Dorsolateral prefrontal cortex (tissue), 122 donors: ENCODE measurements at places on chromosomes 13 and 19. TPM values are rescaled to one million over a fixed set of nuclear protein-coding genes. Genes with fewer than 3 reads are reported as not detected.

- no peak for DNase-seq
Measured at GRCh38 chr19:40461669-40462221, 3.8 kb downstream of the BLVRB start.

DNA sequence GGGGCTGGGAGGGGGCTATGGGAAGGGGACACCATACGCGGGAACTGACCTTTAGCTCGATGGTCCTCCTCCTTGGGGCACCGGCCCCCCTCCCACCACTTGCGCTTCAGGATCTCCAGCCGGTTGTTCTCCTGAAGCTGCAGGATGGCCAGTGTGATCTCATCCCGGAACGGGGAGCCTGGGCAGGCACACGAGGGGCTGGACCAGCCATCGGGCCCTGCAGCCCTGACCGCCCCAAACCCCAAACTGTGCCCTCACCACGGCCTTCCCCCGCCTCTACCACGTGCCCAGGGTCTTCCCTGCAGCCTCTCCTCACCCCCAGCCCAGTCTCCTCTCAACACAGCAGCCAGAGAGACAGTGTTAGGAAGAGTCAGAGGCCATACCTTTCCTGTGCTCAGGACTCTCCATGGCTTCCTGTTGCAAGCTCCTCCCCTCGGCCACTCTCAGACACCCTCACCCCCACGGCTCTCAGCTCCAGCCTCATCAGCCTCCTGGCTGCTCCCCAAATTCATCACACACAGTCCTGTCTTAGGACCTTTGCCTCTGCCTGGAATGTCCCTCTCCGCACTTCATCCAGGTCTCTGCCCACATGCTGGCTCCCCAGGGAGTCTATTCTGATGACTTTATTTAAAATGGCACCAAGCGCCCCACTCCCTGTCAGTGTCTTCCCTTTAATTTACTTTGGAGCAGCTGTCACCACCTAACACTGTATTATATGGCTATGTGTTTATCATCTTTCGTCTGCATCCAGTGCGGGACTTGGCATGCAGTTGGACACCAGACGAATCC lies 9.7 kb upstream of the ATP1A3 start:
- DNase-seq = no peak

Gene GRIK5
- total RNA-seq = 69.3 TPM

- no peak for DNase-seq
Measured at GRCh38 chr13:61670384-61671161, 254.9 kb upstream of the PCDH20 start.
